ENCODE measurements at places on chromosomes 3 and 15.

DNA sequence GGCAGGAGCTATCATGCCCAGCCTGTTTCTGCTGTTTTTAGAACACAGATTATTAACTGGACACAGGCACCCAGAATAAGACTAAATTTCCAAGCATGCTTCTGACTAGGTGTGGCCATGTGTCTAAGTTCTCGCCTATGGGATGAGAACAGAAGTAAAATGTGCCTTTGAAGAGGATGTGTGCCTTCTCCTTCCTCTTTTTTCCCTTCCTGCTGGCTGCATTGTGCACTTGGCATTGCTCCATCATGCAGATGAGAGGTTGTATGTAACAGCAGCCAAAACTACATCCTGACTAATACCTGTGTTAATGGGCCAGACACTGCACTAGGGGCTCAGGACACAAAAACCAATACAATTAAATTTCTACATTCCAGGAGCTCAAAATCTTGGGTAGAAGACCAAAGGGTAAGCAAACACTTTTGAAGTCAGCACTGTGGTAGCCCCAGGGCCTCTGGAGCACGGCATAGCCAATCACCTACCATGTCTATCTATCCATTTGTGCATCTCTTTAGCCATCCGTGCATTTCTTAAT lies 40.9 kb upstream of the RNU6-1 start:
- DNase-seq = no peak

- DNase-seq = no peak
These were observed 48.7 kb downstream of the KLHL6 start for GRCh38 chr3:183506674-183507320.

GRCh38 chr3:1406250-1406649 lies 313.4 kb downstream of the CNTN6 start:
- no peak for DNase-seq

DNA sequence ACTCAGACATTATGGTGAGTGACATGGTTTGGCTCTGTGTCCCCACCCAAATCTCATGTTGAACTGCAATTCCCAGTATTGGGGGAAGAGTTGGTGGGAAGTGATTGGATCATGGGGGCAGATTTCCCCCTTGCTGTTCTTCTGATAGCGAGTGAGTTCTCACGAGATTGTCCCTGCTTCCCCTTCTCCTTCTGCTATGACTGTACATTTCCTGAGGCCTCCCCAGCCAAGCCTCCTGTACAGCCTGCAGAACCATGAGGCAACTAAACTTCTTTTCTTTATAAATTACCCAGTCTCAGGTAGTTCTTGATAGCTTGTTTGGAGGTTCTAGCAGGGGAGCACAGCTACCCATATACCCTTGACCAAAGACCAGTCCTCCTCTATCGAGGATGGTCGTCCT lies 45.9 kb downstream of the ADAM10 start:
- no peak for DNase-seq

GRCh38 chr3:53213276-53213675 lies 42.5 kb downstream of the TKT start:
- DNase-seq = no peak

GRCh38 chr3:53357458-53357857 lies 10.1 kb upstream of the DCP1A start:
- no peak for DNase-seq

GRCh38 chr3:16800361-16800760 lies 84.4 kb upstream of the PLCL2 start:
- no peak for DNase-seq

DNA sequence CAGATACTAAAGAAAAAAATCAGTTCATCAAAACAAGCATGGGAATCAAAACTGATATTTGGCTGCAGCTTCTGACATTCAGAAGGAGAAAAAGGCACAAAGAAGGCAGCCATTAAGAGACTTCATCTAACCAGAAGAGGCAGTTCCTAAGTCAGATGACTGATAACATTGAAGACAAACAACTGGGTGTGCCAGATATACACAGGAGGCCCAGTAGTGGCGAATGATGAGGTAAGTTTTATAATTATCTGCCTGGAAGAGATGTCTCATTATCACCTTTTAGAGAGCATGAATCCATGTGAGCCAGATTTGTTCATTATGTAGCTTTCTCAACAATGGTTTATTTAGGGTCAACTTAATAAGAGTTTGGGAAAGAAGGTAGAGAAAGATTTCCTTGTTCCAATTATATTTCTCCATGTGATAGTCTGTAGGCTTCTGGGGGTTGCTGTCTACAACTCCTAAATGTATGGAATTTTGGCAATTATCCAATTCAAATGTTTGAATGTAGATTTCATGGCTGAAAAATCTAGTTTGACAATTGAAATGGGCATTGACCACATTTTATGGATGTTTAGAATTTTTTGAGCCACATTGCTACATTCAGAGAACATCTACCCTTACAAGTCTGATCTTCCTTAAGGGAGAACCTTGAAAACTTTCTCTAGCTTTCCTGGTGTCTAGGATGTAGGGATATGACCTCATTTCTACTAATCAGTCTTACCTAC lies 50.4 kb upstream of the RASGRF1 start:
- no peak for DNase-seq

GRCh38 chr15:26106556-26106955 lies 243.4 kb upstream of the ATP10A start:
- no peak for DNase-seq

DNA sequence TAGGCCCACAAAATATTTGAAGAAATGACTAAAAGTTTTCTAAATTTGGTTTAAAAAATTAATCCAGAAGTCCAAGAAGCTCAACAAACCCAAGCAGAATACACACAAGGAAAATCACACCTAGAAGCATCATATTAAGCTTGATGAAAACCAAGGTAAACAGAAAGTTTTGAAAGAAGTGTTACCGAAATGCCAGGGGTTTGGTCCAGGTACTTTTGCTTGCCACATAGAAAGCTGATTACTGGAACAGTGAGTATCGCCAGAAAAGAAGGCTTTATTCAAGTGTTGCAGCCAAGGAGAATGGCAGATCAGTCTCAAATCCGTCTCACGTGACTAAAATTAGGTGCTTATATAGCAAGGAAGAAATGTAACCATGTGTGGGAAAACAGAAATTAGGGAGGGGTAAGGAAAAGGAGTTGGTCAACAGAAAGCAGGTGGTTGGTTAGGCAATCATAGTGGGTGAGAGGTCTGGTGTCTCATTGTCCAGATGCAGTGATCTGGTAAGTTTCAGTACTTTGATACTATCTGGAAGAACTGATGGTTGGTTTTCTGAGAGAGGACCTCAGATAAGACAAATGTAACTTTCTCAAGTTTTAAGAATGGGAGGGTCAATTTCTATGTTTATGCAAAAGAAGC lies 96.9 kb upstream of the MYRIP start:
- no peak for DNase-seq

GRCh38 chr3:67015702-67016484 lies 17.8 kb downstream of the KBTBD8 start:
- no peak for DNase-seq

DNA sequence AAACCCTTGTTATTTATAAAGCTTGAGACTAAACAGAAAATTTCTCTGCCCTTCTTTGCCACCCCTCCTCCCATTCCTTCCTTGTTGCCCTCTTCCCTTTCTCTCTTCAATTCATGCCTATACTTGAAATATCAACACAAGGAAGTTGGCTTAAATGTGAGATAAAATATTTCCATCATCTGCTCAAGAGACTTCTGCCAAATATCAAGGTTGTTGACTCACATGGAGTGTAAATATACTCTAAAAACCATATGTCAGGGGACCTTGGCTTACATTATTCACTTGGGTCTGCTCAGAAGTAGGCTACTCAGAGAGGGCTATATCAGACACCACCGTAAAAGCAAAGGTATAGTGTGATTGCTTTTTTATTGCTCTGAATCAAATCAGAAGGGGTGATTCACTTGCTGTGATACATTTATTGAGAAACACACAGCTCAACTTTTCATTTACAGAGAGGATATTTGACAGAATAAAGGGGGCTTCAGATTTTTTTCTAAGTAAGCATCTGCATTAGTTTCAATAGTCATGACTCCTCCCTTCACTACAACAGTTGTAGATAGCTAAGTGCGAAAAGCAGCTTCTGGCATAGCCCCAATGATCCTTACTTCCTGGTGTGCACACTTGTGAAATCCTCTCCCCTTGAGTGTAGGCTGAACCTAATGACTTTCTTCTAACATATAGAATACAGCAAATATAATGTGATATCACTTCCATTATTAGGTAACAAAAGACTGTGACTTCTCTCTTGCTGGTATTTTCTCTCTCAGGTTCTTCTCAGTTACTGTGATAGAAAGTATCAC lies 386.2 kb downstream of the EFHB start:
- DNase-seq = no peak

GRCh38 chr3:125382298-125382697 lies 7.2 kb upstream of the ZNF148 start:
- no peak for DNase-seq
